ENCODE measurements at places on chromosomes 11 and 22.

DNA sequence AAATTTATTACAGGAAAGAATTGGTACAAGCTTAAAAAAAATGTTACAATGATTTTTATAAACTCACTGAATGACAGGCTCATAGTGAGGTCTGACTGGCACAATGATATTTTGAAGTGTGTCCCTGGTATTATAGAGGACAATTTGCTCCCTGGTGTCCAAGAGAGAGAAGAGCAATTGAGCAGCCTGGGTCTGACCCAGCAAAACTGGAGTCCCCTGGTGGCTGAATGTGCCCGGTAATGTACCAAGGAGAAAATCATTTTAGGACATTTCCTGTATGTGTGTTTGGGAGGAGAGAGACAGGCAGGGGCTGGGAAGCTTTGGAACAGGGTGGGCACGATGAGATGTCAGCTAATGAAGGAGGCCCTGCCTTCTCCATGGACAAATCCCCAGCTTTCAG, 125.3 kb downstream of the APOL5 start:
- DNase-seq = no peak

DNA sequence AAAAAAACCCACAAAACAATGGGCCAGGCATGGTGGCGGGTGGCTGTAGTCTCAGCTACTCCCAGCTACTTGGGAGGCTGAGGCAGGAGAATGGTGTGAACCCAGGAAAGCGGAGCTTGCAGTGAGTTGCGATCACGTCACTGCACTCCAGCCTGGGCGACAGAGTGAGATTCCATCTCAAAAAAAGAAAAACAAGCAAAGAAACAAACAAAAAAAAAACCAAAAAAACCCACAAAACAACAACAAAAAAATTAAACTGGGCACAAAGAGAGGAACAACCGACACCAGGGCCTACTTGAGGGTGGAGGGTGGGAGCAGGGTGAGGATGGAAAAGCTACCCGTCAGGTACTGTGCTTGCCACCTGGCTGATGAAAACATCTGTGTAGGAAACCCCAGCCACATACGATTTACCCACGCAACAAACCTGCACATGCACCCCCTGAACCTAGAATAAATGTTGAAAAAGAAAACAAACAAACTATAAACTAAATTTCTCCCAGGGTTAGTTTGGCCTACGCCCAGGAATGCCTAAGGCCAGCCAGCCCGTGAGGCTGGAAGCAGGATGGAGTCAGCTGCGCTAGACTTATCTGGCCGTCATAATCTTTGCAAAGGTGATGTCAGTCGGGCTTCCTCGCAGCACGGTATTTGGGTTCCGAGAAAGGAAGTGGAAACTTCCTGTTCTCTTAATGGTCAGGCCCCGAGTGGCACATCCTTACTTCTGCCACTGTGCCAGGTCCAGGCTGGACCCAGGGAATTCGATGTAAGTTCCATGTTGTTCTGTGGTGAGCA, 21.9 kb upstream of the CYB5R3 start:
- DNase-seq = peak; percentile 34

- no peak for DNase-seq
Measured at GRCh38 chr11:79102840-79103239, 338.0 kb downstream of the TENM4 start.

- no peak for DNase-seq
Measured at GRCh38 chr11:117413616-117414015, 86.0 kb downstream of the CEP164 start.

DNA sequence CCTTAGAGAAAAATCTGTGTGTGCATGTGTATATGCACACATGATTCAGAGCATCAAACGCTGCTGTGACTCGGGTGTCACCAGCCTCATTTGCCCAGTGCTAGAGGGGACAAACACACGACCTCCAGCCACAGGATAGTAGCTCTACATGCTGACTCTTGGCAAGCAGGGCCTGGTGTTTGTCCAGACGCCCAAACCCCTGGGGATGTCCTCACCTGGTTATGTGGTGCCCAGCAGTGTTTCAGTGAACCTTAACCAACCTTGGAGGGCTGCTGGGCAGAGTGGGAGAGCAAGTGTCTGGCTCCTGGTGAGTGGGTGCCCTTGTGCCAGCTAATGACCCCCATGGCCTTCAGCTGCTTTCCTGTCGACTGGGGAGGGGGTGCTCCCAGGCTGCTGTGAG, 26.7 kb downstream of the IGLL1 start:
- no peak for DNase-seq

DNA sequence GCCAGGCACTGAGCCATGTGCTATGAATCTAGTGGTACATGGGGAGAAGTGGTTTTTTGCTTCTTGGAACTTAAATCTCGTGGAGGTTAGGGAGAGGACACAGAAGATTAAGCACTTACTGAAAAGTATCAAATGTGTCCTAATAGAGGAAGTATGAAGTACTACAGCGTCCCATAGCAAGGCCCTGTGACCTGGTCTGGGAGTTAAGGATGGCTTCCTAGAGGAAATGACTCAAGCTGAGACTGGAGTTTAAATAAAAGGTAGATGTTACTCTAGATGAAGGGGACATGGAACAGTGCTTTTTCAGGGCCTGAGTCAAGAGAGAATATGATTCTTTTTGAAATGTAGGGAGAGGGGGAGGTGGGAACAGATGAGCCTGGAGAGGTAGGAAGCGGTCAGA, 202.9 kb downstream of the GRIK4 start:
- no peak for DNase-seq

- DNase-seq = no peak
Measured at GRCh38 chr11:105282658-105283057, 143.1 kb upstream of the CARD18 start.
